ENCODE measurements at places on chromosomes 2 and 18. TPM values are rescaled to one million over a fixed set of nuclear protein-coding genes. Genes with fewer than 3 reads are reported as not detected.

MALL gene
- total RNA-seq = 0.16 TPM

SELENOI gene
- 37.8 TPM for total RNA-seq

ZNG1B gene
- 47.7 TPM for total RNA-seq

INHA gene
- total RNA-seq = 0.48 TPM

HAAO gene
- not detected for total RNA-seq

TLX2 gene
- not detected for total RNA-seq

GAREM2 gene
- total RNA-seq = 1.2 TPM

COL4A3 gene
- 0.08 TPM for total RNA-seq

Measured in myocyte (in vitro differentiated cells).